ENCODE measurements at places on chromosomes 16 and 17.
A peak's percentile ranks its signal among the peaks of the same experiment; 100 is the strongest.

DNA sequence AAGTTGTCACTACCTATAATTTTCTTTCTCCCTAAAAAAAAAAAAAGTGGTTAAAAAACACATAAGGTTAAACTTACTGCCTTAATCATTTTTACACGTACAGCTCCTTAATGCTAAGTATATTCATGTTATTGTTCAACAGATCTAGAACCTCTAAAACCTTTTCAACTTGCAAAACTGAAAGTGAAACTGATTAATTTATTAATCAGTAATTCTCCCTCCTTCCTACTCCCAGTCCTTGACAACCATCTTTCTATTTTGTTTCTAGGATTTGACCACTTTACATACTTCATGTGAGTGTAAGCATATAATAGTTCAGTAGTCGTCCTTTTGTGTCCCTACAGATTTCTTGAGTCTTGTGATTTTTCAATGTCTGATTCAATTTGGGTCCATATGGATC is 251.4 kb upstream of the KIF2B start:
- no peak for DNase-seq

- DNase-seq: peak; percentile 11
Measured at GRCh38 chr17:65297916-65298315, 160.7 kb downstream of the RGS9 start.

DNA sequence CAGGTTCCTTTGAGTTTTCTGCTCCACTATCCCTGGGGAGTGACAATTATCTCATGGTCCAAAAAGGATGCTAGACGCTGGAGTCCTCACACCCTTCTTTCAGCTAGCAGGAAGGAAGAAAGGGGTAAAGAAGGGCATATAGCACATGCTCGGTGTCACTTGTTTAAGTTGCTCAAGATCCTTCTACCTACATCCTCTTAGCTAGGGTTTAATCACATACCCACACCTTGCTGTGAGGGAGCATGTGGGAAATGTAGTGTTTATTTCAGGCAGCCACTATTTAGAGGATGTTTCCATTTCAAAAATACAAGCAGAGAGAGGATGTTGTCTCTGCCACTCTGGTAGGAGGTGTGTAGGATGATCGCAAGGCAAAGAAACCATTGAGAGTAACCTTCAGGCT is 4.5 kb downstream of the PRKCB start:
- no peak for DNase-seq

- no peak for DNase-seq
Measured at GRCh38 chr16:74053312-74053711, 243.3 kb upstream of the PSMD7 start.

DNA sequence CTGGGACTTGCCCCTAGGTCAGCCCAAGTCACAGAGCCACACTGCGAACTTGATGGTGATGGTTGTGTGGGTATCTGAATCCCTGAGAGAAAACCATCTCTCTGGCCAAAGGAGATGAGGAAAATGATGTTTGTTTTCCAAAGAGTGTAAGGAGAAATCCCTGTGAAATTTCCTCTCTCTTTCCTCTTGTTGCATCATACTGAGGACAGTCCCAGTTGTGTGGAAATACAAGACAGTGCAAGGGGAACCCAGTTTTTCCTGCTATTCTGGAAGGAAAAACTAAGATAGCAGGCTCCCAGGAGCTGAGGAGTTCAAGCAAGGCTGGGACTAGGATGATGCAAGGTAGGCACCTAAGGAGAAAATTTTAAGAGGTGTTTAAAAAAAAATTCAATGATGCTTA is 86.8 kb upstream of the TOM1L1 start:
- DNase-seq: no peak

DNA sequence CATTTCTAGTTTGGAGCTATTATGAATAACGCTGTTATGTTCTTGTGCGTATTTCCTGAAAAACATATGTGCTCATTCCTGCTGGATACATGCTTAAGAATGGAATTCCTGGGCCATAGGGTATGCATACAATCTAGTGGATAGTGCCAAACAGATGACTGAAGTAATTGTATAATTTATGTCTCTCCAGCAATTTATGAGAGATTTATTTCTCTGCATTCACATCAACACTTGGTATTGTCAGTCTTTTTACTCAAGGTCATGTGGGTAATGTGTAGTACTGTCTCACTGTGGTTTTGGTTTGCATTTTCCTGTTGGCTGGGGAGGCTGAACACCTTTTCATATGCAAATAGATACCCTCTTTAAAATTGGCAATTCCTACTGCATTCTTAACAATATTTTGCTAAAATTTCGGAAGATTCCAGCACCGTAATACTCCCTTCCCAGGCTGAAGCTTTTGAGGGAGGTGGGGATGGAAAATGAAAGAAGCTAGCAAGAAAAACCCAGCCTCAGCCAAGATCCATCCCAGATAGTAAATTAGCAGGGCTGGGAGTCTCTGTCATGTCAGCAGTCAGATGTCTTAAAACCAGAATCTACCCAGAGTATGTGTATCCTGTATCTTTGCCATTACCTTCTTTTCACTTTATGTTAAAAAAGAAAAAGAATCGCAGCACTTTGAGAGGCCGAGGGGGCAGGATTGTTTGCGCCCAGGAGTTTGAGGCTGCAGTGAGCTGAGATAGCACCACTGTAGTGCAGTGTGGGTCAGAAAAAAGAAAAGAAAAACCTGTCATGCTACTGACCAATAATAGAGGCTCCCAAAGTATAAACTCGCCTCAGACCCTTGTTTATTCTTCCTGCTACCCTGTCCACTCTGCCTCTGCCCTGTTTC is 204.9 kb downstream of the LGALS9B start:
- DNase-seq: peak; percentile 86

- DNase-seq: no peak
Measured at GRCh38 chr17:296379-296778, 56.2 kb downstream of the RPH3AL start.

- no peak for DNase-seq
Measured at GRCh38 chr17:82837586-82838320, 2.1 kb downstream of the ZNF750 start.

GRCh38 chr17:76485569-76485968 is 15.7 kb downstream of the RHBDF2 start:
- no peak for DNase-seq

DNA sequence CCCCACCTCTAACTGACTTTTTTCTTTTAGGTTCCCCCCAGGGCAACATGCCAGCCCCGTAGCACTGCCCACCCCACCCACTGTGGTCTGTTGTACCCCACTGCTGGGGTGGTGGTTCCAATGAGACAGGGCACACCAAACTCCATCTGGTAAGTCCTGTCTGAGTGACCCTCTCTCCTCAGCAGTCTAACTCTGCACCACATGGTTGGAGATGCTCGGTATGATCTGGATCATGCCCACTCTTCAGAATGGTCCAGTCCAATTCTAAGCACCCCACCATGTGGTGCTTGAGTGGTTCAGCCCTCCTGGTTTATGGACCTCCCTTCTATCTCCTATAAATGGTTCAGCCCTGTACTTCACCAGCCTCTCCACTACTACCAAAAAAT is 5.9 kb downstream of the KDM6B start:
- DNase-seq: peak; percentile 66

DNA sequence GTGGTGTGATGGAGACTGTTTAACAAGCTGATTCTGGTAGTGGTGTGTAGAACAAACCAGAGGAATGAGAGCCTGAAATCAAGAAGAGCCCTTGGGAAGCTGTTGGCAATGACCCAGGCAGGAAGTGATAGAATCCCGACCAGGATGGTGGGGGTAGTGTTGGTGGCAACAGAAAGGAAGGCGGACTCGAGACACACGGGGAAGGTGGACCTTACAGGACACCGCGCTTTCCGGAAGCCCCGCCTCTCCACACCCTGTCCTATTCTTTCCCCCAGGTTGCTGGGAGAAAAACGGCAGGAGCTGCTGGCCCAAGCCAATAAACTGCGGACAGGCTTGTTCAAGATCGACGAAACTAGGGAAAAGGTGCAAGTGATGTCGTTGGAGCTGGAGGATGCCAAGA is 30.0 kb upstream of the KDM6B start:
- peak; percentile 13 for DNase-seq

DNA sequence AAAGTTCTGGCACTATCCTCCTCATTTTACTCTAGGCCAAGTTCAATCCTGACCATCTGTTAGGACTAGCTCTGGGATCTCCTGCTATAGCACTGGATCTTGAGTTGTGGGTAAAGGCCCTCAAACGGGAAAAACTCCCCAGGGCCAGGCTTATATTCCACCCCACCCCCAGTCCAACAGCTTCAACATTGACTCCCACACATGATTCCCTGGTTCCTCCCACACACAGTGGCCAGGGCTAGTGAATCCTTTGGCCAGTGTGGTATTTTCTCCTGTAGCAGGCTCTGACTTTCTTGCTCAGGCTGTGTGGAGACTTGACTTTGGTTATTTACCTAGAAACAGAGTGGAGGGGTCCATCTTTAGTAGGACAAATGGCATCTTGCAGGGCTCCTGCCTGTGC is 10.3 kb upstream of the AKAP10 start:
- no peak for DNase-seq

DNA sequence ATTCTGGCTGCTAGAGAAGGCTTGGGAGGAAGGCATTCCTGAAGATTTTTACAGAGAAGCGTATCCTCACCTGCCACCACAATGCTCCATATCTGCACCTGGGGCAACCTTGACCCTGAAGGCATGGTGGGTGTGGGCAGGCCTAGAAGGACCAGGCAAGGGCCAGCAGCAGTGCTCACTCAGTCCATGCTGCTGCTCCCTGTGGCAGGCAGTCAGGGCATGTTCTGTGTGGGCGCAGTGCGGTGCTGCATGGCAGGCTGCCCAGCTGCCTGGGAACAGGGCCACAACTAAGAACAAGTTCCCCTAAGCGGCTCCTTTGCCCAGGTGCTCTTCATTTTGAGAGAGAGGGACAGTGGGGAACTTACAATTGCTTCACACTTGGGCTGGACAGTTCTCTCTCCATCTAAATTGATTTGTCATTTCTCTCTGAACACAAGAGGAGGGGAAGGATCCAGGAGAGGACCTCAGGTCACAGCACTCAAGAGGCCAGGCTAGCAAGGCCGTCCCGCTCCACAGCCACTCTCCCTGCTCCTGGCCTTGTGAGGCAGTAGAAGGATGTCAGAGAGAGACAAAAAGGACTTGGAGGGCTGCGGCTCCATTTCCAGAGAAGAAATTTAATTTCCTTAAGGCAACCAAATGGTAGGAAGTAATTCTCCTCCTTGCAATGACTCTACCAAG is 158.8 kb downstream of the AATF start:
- DNase-seq: no peak

- no peak for DNase-seq
Measured at GRCh38 chr17:74185571-74186185, 17.8 kb upstream of the RPL38 start.

GRCh38 chr16:12461201-12461600 is 342.5 kb downstream of the CPPED1 start:
- peak; percentile 60 for DNase-seq

- no peak for DNase-seq
Measured at GRCh38 chr17:82890339-82890730, 50.5 kb upstream of the ZNF750 start.

Data from fibroblast of skin of abdomen (primary cell).